ENCODE measurements at places on chromosomes 1 and 21.

DNA sequence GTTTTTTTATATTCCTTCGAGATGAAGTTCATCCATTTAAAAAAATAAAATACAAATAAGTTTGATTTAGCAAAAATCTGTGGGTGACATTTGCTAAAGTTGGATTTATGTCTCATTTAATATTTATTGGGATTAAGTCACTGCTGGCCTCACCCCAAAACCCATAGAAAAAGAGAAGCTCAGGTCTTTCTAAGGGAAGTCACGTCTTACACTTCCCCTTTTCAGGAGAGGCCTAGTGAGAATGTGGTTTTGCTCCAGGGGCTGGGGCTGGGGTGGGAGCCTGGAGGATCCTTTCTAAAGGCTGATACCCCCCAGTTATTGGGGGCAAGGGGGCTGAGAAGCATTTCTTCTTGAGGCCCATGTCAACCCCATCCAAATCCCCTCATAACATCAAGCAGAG is 300.3 kb downstream of the DSCAM start:
- DNase-seq: no peak

GRCh38 chr1:109096120-109096519 is 5.6 kb downstream of the TMEM167B start:
- no peak for DNase-seq

GRCh38 chr21:36412916-36413315 is 27.7 kb downstream of the CHAF1B start:
- no peak for DNase-seq

DNA sequence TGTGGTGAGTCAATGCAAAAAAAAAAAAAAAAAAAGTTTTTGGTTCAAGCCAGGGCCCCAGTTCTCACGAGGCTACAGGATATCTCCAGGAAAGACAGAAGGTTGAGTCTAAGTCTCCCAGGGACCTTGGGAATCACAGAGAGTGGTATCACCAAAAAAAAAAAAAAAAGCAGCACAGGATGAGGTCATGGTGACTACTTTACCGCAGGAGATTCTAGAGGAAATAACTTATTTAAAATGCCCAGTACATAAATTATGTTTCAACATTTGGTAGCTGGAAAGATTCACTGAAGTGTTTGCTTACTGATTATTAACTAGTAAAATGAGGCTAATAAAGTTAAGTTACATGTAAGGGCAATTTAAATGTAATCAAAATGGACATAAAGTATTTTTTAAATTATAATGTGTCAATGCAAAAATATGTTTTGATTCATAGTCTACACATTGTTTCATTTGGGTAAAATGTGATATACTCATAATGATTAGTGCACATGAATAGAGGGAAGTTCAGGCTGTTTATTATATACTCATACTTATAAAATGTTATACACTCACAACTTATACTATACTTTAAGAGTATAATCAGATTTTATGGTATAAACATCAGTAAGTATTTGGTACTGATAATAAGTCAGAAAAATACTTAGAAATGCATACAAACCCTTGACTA is 84.1 kb downstream of the PLPPR5 start:
- DNase-seq: peak; percentile 89

GRCh38 chr1:114627107-114627506 is 42.7 kb downstream of the DENND2C start:
- no peak for DNase-seq

DNA sequence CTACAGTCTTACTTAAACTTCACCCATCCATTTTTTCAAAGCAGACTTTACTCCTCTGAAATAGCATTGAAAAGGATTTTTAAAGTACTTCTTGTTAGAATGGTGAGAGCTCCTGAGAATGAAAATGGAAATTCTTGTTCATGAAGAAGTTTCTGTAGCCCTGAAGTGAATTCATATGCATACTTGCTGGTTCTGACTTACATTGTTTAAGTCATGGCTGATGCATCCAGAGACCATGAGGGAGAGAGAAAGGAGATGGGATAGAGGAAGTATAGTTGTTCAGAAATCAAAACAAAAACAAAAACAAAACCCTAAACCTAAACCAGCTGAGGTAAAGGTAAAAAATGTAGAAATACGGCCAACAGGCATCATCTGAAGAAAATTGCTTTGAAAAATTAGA is 27.1 kb upstream of the SAMSN1 start:
- DNase-seq: no peak
